Effector memory CD4-positive, alpha-beta T cell (primary cell): ENCODE measurements at places on chromosomes 11 and 22.

- no peak for DNase-seq
These were observed 32.1 kb downstream of the SERPIND1 start for GRCh38 chr22:20805972-20806471.

DNA sequence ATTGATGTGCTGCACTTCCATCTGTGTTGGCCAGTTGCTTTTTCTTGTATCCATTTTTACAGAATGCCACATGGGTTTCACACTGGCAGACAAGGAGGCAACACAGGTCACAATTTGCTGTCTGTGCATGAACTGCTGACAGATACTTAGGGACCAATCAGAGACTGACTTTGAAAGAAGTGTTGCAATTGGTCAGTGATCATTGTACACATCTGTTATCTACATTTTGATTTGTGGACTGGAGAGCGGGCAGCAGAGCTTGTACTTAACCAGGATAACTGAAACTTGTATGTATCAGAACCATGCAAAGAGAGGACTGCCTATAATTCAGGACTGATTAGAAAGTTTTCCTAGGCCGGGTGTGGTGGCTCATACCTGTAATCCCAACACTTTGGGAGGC is 21.8 kb downstream of the PRR5 start:
- DNase-seq: no peak

- DNase-seq: no peak
These were observed 7.1 kb upstream of the TAB1 start for GRCh38 chr22:39392341-39392948.

DNA sequence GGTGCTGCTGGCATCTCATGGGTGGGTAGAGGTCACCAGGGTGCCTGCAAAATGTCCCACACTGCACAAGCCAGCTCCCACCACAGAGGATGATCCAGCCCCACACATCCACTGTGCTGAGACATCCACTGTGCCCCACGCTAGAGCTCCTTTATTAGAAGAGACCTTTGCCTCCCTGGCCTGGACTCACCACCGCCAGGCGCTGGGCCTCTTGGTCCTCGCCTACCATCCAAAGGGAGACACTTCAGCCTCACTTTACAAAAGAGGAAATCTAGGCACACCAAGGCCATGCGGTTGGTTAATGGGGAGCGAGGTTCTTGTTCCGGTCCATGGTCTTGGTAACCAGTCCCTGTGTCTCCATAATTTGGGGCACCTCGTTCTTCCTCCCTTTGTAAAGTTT is 3.4 kb upstream of the ANO1 start:
- DNase-seq: no peak

- DNase-seq: peak; percentile 29
These were observed 119.9 kb upstream of the TMEM45B start for GRCh38 chr11:129695571-129696308.

- no peak for DNase-seq
These were observed 32.1 kb upstream of the GNB1L start for GRCh38 chr22:19886605-19887255.

GRCh38 chr11:79080551-79080950 is 360.3 kb downstream of the TENM4 start:
- DNase-seq: no peak

DNA sequence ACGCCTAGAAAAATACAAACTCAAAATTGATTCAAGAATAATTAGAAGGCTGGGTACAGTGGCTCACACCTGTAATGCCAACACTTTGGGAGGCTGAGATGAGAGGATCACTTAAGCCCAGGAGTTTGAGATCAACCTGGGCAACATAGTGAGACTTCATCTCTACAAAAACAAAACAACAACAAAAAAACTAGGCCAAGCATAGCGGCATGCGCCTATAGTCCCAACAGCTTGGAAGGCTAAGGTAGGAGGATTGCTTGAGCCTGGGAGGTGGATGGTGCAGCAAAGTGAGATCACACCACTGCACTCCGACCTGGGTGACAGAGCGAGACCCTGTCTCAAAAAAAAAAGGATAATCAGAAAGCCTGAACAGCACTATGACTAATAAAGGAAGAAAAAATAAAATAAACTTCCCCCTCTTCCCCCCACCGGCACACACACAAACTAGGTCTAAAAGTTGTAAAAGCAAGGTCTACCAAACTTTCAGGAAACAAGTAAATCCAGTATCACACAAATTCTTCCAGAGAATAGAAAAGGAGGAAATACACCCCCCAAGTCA is 35.8 kb downstream of the RRAS2 start:
- no peak for DNase-seq

DNA sequence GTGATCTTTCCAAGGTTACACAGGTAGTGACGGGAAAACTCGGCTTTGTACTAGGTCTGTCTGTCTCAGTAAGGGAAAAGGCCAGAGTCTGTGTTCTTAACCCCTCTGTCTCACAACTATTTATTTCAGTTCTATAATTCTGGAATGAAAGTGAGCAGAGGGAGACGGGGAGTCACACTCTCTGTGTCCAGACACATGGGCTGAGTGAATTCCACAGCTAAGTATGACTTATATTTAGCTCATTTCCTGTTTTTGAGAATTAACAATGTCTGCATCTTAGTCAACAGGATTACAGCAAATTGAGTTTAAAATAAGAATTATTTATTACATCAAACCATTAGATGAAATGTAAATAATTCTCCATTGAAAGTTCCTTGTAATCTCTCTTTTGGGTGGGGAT is 62.5 kb upstream of the OR4B1 start:
- DNase-seq: no peak

- no peak for DNase-seq
These were observed at the start of gene OR51B5 for GRCh38 chr11:5343474-5344335. Gene OR51B5 (minus strand): TSS chr11:5343524. CDS start chr11:5343524, 0 bp downstream.

DNA sequence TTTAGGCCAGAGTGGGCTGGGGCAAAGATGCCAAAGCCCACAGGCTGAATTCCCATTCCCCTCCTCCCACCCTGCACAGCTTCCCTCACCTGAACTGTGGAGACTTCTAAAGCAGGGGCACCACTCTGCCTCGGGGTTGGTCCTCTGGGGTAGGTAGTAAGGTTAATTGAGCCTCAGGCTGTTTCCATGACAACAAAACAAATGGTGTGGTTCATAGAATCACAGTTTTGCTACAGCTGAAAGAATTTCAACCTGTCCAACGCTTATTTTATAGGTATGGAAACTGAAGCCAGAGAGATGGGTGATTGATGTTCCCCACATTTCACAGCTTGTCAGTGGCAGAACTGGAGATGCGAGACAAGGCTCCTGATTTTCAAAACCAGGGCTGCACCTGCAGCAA is 109.5 kb downstream of the SNX19 start:
- DNase-seq: no peak

- no peak for DNase-seq
These were observed 418.6 kb downstream of the MN1 start for GRCh38 chr22:27382947-27383346.

GRCh38 chr22:47575291-47575690 is 812.8 kb downstream of the TBC1D22A start:
- DNase-seq: no peak

DNA sequence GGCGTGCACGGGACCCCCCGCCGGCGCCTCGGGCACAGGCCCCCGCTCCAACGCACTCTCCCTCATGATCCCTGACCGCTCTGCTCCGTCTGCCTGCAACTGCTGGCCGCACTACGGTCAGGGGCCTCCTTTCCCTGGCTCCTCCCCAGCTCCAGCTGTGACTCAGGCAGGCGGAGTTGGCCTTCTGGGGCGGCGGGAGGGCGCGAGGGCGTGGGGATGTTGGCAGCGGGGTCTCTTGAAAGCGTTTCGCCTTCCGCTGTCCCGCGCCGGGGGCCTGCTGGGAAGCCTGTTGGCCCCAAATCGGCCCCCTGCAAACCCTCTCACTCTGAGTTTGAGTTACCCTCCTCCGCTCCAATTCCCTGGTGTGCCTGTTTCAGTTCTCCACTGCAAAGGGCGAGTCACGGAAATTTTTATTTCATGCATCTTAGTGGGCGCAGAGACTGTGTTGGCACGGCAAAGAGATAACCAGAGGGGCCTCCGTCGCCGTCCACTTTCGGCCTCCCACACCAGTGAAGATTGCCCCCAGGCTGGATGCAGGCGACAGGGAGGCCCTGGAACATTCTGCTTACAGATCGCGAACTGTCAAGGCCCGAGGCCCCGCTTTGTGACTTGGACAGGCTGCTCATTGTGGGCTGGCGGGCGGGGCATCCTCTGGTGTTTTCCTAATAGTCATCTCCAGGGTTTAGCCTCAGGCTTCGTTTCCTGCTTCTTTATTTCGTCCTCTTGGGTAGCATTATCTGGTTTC is at the start of gene CAVIN3:
TSS of gene CAVIN3 (minus strand) at position 91 of the 745 bp plus-strand sequence. CDS start at position 66, 25 bp downstream.
- no peak for DNase-seq

DNA sequence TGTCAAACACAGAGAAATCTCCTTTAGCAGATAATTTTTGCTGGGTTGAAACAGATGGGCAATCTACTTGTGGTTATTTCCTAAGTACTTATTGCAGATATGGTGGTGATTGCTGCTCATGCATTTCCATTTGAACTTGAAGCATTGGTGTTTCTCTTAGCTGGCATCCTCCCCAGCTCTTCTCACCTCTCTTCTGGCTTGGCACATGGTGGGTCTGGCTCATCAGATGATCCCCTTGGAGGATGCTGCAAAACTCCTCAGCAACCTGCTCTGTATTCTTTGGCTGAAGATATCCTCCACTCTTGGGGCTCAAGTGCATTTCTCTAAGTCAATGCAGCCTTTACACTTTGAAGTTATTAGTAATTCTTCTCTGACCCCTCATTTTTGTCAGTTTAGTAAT is 87.3 kb upstream of the MYO18B start:
- no peak for DNase-seq

DNA sequence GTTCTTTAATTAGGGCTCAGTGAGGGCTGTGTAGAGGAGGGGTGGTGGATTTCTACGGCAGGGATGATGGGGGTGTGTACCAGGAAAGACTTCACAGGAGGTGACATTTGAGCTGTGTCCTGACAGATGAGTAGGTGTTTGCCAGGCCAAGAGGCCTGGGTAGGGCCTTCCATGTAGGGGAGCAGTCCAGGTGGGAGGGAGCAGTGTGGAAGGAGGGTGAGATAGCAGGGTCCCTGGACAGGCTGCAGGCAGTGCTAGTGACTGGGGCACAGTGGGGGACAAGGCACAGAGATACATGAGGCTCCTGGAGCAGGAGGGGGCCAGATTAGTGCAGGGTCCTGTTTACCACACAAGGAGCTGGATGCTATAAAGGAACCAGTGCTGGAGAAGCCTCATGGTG is 147.9 kb upstream of the CADM1 start:
- no peak for DNase-seq

DNA sequence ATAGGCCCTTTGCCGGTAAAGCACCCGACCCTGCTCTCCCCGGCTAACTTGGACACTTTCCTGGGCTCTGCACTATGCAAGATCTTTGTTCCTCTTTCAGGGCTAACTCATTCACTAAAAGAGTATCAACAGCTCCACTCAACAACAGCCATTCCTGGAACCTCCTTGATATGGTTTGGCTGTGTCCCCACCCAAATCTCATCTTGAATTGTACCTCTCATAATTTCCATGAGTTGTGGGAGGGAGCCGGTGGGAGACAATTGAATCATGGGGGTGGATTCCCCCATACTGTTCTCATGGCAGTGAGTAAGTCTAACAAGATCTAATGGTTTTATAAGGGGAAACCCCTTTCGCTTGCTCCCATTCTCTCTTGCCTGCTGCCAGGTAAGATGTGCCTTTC is 330.0 kb downstream of the TENM4 start:
- no peak for DNase-seq

DNA sequence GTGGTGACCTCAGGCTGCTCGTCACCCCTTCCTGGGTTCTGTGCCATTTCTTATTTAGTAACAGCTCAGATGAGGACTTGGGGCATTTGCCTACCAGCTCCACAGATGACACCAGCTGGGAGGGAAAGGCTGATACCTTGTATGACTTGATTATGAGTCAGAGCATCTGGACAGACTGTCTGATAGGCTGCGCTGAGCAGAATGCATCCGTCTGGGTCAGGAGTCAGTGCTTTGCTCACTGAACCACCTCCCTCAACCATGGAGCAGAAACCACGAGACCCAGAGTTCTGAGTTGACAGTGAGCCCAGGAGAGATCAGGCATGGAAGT is 6.8 kb downstream of the ST14 start:
- DNase-seq: no peak

GRCh38 chr22:22689621-22690345 is 45.4 kb downstream of the GGTLC2 start:
- no peak for DNase-seq

DNA sequence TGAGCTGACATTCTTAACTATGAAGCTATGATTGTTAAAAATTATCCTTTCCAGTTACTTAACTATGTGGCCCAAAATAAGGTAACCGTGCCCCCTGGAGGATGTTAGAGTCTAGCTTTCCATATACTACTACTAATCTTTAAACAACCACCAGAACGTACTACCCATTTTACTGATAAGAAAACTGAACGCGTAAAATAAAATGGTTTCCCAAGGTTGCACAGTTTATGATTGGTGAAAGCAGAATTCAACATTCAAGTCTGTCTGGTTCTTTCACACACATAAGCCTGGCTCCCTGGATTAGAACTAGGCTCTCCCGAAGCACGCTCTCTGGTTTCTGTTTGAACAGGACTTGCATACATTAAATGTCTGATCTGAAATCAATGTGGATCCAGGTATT is 437.8 kb upstream of the CCDC90B start:
- DNase-seq: no peak

DNA sequence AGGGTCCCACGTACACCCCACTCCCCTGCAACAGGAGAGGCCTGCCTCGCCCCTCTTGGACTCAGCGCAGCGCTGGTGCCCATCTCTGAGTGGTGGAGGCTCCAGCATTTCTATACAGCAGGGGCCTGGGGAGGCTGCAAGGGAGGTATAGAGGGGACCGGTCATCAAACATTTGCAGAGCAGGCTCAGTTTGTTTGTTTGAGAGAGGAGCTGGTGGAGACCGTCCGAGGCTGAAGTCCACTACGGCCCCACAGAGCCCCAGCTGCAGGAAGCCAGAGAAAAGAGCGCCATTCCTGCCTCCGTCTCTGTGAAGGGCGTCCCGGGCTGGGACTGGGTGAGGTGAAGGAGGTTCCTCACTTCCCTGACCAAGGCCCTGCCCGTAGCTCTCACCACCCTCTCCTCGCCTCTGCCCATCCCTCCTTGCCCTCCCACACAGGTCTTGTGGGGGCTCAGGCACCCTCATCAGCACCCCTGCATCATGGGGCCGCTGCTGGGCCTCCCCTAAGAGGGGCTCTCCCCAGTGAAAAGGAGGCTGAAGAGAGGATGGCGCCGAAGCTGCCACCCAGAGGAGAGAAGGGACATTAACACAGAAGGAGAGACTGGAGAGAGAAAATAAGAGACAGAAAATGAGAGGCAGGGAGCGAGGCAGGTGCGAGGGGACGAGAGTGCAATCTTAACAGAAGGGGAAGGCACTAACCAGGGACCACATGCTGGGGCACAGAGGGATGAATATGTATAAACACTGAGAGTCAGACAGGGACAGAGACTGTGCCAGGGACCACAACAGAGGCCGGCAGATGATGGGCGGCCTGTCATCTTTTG is 24.5 kb downstream of the RPUSD4 start:
- no peak for DNase-seq

DNA sequence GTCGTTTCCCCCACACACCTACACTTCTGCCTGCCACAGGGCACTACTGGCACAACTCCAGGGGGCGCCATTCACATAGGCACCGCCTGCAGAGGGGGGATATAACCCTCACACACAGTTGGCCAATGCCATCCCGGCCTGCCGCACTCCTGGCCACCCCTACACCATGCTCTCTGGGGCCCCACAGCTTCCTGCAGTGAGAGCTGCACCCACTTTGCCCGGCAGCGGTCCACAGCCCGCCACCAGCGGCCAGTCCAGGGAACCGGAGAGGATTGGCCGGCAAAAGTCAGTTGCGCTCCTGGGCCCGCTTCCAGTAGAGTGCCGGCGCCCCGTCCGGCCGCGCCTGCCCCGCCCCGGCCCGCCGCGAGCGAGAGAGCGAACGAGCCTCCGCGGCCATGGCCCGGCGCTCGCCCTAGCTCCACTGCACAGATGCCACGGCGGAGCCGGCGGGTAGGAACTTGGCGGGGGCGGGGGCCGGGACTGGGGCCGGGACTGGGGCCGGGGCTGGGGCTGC is 25.6 kb upstream of the SUSD2 start:
- DNase-seq: no peak
